ENCODE measurements at places on chromosomes 12 and 14.
A peak's percentile ranks its signal among the peaks of the same experiment; 100 is the strongest.

- DNase-seq: no peak
Observed at GRCh38 chr12:114476159-114476558, 70.2 kb upstream of the TBX5 start.

DNA sequence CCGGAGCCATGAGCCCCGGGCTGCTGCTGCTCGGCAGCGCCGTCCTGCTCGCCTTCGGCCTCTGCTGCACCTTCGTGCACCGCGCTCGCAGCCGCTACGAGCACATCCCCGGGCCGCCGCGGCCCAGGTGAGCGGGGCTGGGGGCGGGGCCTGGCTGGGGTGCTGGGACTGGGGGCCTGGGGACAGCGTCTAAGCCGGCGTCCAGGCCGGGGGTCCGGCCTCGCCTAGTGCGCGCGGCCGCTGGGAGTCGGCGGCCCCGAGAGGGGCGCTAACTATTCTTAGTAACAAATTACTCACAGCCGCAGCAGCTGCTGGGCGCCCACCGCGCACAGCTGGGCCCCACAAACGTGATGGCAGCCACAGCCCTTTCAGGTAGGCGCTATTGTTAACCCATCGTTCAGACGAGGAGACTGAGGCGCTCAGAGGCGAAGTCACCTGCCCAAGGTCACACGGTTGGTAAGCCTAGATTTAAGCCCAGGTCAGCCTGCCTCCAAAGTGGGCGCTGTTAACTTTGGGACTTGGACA is 374 bp downstream of the CYP46A1 start:
- no peak for DNase-seq

DNA sequence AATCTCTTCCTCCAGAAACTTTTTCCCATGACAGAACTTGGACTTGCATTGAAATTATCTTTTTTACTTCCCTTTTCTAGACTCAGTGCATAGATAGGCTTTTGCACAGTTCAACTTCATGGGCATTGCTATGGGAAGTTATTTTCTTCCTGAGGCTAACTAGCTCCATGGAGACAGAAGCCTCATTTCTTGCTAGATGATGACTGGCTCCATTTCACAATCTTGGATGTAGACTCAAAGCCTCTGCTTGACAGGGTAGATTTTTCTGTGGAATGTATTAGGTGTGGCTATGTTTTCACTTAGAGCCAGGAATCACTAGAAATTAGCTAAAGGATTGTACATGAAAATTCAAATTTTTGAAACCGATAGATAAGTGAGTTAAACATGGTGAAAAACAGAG is 884.1 kb upstream of the MGAT4C start:
- no peak for DNase-seq

GRCh38 chr12:18146363-18146762 is 56.4 kb upstream of the RERGL start:
- DNase-seq: no peak

DNA sequence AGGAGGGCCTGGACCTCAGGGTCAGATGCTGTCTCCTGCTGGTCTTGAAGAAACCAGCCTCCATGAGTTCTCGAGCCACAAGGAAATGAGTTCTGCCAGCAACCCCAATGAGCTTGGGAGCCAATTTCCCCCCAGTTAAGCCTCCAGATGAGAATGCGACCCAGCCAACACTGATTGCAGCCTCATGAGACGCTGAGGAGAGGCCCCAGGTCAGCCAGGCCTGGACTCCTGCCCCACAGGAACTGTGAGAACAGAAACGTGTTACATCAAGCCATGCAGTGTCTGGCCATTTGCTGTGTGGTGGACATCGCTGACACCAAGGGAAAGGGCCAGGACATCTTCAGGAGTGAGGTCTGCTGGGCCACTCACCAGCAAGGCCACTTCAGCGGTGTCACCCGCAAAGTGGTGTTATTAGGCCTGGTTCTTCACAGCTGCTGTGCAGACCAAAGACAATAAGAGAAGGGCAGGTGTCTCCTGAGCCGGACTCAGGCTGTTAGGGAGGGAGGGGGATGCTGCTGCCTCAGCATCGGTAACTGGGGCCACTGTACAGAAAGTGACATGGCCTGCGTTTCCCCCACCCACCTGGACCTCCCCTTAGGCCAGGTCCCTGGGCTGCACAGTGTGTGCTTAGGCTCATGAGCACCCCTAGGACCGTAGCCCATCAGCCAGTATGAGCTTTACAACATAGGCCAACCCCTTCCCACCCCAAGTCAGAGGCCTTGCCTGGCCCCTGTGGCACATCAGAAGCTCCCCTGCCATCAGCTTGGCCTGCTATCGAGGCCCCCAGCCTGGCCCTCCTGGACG is 272.4 kb upstream of the RTL1 start:
- DNase-seq: no peak

- DNase-seq: no peak
Observed at GRCh38 chr12:913919-914698, 35.4 kb downstream of the RAD52 start.

DNA sequence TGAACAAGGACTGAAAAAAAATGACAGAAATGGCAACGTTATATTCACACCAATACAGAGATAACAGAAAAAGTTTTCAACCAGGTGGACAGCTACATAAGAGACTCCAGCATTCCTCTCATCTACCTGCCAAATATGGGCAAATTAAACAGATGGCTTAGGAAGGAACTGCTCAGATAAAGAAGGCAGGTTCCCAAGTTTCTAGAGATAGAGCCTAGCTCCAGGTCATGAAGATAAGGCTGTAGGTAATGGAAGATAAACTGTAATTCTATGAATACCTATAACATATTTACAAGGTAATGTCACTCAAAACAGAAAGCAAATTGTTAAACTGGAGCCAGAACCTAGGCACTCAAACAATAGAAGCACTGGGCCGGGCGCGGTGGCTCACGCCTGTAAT is 42.5 kb downstream of the GIT2 start:
- DNase-seq: no peak

GRCh38 chr14:85301506-85301905 is 228.4 kb upstream of the FLRT2 start:
- DNase-seq: no peak

GRCh38 chr12:11765817-11766794 is 116.6 kb downstream of the ETV6 start:
- peak; percentile 53 for DNase-seq

DNA sequence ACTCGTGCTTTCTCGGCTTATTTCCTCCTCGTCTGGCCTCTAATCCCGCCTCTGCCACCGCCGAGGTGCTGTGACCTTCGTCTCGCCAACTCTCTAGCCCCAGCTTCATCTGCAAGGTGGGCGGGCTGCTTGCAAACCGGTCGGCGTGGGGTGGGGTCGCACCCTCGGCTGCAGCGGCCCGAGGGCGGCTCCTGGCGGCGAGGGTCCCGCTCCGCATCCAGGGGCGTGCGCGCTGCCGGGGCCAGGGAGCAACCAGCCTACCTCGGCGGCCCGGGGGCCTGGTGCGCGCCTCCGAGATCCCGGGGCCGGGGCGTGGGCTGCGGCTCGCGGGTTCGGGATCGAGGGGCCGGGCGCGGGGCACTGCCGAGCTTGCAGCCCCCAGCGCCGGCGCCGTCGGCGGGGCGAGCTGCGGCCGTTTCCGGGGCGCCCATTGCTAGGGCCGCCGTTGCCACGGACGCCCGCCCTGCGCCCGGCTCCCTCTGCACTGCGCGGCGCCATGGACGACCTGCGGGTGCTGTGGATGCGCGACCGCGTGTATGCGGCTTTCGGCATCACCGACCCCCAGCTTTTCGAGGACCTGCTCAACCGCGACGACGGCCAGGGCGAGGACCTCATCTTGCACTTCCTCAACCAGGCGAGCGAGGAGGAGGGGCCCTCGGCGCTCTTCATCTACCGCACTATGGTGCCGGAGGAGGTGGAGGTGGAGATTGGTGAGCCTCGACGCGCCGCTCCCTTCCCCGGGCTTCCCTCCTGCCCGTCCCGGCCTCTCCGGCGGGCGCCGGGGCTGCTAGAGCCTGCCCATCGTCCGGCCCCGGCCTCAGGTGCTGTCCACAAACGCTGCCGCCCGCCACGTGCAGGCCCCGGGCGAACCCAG is at the start of gene DNAH10:
DNAH10 (plus strand) TSS at position 461 of the 874 bp plus-strand sequence; CDS start at position 497, 36 bp downstream.
- no peak for DNase-seq

DNA sequence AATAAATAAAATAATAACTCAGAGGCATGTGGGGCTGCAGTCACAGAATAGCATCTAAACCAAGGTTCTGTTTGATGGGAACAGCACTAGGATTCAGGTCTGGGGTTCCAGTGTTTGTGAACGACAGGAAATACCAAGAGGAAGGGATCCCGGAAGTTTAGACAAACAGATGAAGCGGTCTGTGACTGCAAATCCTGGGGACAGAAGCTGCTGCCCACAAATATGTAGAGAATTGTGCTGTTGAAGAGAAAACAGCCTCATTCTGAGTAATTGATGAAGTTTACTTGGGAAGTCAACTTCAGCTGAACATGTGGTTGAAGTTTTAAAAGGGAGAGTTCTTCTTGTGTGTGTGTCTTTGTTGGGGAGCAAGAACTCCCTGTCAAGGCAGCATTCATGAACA is 98.4 kb upstream of the TBX5 start:
- no peak for DNase-seq

DNA sequence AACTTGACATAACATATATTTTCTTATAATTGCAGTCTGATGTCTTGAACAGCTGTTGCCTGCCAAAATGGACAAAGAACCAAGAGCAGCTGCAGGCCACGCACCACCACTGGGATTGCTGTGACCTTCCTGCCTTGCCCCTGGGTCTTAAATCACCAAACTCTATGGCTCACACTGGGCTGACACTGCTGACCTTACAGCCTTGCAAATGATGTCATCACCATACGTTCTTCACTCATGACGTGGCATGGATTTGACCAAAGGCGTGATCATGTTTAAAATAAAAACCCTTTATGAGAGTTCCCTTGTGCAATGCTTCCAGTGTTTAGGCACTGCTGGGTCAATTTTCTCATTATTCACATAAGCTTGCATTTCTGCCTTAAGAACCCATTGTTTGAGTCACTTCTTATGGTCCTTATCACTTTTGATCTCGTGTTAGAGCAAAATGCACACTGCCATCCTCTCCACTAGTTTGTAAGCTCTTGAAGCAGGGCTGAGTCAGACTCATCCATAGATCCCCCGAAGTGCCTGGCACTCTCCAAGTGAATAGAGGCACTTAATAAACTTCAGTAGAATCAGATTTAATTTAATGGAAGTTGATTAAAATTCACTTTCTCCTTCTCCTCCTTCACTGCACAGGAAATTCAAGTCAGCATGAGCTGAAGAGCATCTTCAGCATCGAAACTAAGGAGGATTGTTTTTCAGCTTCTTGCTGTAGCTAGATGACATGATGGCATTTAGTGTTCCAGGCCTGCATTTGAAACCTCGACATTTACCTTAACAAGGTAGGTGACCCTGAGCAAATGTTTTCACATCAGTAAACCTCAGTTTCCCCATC is 132.4 kb upstream of the PZP start:
- no peak for DNase-seq

GRCh38 chr12:55001198-55001868 is 16.8 kb upstream of the TESPA1 start:
- DNase-seq: no peak

GRCh38 chr12:79707830-79708229 is 17.1 kb upstream of the PAWR start:
- no peak for DNase-seq

DNA sequence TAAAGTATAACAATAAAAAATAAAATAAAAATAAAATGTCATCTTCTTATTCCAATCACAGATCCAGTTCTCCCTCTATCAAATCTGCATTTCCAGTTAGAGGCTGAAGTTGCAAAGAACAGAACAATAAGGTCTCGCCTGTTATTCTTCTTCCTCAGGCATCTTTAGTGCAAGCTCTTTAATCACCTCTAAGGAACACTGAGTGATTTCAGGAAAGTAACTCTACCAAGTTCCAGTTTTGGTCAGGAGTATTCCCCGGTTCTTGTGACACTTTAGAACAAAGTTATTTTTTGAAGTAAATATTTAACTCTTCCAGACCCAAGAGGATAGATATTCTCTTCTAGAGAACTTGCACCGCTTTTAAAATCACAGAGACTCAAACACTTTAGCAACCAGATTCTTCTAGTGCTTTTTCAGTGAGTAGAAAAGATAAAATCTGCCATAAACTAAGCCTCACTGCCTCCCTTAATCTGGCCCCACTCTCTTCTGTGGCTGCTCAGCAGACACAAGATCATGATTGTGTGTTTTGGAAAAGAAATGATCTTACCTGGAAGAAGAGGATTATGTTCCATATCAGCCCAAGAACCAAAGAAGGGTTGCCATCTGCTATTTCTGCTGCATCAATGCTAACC is 57.9 kb upstream of the DICER1 start:
- no peak for DNase-seq

DNA sequence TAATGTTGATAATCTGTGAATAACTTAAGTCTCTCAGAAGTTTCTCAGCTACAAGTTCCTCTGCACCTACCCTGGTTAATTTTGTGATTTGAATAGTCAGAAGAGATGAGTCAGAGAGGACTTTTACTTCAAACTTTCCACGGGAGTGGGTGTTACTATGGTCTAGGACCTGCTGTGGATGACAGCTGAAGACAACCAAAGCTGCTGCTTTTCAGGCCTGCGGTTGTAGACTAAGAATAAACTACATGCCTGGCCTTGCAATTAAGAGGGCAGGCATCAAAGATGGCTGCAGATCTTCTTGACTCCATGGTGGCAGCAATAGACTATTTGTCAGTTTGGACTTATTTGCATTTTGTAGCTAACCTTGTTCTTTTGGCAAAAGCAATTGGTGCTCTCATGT is 227.1 kb upstream of the KRR1 start:
- peak; percentile 1 for DNase-seq

GRCh38 chr12:44546060-44546459 is 330.1 kb downstream of the NELL2 start:
- no peak for DNase-seq

DNA sequence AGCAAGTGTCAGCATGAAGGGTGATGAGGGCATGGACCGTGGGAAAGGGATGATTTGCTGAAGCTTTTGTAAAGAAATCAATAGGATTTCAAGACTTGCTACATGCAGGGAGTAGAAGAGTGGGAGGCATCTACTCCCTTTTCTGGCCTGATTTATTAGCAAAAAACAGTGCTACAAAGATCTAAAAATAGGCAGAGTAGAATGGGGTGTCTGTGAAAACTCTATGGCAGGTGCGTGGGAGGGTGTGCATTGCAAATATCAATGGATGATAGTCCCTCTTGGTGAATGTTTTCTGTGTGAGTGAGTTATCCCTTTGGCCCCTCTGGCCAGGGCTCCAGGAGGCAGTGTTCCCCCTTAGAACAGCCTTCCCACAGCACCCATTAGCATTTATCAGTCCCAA is 139.0 kb downstream of the SMOC1 start:
- DNase-seq: no peak

GRCh38 chr14:99595034-99595433 is 9.0 kb downstream of the CCDC85C start:
- DNase-seq: no peak

GRCh38 chr12:47570151-47570550 is 135.7 kb downstream of the RPAP3 start:
- DNase-seq: no peak

DNA sequence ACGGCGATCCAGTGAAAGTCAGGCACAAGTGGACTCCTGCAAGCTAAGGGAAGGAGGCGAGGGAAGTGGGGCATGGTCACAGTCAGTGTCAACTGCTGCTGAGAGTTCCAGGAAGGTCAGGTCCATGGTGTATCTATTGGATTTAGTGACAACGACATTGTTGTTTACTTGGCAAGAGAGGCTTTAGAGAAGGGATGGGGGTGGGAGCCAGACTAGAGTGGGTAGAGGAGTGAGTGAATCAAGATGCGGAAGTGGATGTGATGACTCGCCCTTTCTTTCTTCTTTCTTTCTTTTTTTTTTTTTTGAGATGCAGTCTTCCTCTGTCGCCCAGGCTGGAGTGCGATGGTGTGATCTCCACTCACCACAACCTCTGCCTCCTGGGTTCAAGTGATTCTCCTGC is 12.5 kb downstream of the P2RX7 start:
- DNase-seq: no peak

- no peak for DNase-seq
Observed at GRCh38 chr12:39972119-39972518, 133.8 kb downstream of the SLC2A13 start.

GRCh38 chr12:121365416-121366062 is 13.3 kb upstream of the ANAPC5 start:
- no peak for DNase-seq

Measured in stimulated activated CD4-positive, alpha-beta T cell treated with anti-CD3 and anti-CD28 coated beads, TNF-alpha, amount 100 ng/mL, for 1 hour (primary cell).